Stimulated activated CD4-positive, alpha-beta T cell treated with anti-CD3 and anti-CD28 coated beads, Interleukin-2, amount 100 ng/mL, for 48 hours (primary cell): ENCODE measurements at places on chromosomes 5 and 9.

DNA sequence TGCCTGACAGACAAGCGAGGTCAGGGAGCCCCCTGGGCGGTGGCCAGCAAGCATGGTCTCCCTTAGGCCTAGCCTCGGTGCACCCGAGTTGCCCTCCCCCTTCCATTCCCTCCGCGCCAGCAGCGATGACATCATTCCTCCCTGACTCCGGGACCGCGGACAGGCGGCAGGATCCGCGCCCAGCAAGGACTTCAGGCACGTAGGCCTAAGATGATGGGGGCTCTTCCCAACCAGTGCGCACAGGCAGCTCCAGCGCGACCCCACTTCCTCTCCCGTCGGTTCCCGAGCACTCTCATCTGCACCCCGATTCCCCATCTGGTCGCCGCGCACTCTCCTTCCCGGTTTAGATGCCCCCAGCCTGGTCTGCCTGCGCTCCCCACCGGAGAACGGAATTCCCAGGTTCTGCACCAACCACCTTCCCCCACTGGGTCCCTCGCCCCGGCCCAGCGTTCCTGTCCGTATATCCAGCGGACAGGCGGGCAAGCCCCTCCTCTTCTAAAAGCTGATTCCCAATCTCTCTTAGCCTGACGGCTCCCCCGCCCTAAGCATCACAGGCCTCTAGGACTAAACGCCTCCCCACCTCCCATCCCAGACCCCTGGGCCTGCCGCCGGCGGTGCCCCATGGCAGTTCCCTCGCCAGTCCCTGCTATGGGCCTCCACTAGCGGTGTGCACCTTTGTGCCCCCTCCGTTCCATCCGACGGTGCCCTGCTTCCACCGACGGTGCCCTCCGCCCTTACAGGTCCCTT, 931 bp downstream of the FAM219A start:
- DNase-seq = no peak

- DNase-seq = no peak
These were observed 36.4 kb upstream of the DAB2 start for GRCh38 chr5:39461007-39461682.

GRCh38 chr9:117839862-117840261, 135.7 kb downstream of the TLR4 start:
- no peak for DNase-seq

GRCh38 chr5:103210952-103211351, 47.6 kb upstream of the MACIR start:
- DNase-seq = no peak

GRCh38 chr5:147734894-147735293, 47.6 kb downstream of the JAKMIP2 start:
- DNase-seq = no peak

DNA sequence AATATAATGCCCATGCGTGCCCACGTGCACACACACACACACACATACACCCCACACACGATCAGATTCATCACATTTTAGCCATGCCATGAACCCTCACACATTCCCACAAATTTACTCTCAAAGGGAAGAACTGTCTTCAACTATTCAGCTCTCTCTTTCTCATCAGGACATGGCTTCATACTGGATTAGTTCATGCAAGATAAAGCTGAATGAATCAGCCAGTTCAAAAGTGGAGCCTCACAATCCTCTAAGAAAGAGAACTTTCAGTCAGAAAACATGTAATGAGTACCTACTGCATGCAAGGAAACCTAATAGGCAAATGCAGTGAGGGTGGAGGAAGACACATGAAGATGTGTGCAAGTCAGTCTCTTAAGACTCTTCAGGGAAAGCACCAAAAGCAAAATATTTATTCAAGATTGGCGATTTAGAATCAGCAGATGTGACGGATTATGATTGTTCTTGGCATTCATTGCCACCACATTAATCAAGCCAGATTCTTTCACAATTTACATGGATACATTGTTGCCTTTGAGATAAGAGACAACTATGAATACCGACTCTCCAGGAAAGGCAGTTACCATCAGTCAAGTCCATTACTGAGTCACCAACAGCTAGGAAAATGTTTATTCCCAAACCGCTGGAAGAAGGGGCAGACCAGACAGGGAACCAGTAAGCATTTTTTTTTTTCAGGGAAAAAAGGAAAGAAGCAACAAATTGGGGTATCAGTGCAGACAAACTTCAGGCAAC, 30.3 kb upstream of the PUM3 start:
- no peak for DNase-seq
